ENCODE measurements at places on chromosomes 7 and 10.

GRCh38 chr10:48498940-48499510 lies 105.8 kb downstream of the ARHGAP22 start:
- DNase-seq, result no peak

- no peak for DNase-seq
These were observed 70.4 kb upstream of the VWDE start for GRCh38 chr7:12474035-12474434.

GRCh38 chr10:133185916-133186315 lies 25.9 kb downstream of the KNDC1 start:
- DNase-seq, result no peak

- DNase-seq, result no peak
These were observed 177.3 kb downstream of the DKK1 start for GRCh38 chr10:52491246-52491995.

- DNase-seq, result no peak
These were observed 3.1 kb upstream of the PKD1L1 start for GRCh38 chr7:47951374-47951773.

DNA sequence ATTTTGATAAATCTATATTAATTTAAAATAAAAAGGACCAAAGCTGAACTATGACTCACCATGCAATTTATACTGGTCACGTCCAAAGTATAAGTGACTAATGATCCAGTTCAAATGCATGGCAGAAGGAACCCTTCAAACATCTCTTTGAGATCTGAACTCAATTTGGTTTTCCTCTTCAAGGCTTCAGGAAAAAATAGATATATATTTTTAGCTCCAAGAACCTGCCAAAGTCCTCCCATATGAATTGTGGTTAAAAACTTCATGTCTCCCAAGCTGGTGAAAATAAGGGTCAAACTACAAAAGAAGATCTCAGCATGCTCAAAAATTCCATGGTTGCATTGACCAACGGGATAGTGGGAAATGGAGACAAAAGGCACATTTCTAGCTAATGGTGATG lies 34.6 kb upstream of the PDE1C start:
- no peak for DNase-seq

GRCh38 chr10:91935886-91936285 lies 12.3 kb downstream of the BTAF1 start:
- no peak for DNase-seq

- DNase-seq, result no peak
These were observed 74.0 kb downstream of the PIP4K2A start for GRCh38 chr10:22640359-22640758.

DNA sequence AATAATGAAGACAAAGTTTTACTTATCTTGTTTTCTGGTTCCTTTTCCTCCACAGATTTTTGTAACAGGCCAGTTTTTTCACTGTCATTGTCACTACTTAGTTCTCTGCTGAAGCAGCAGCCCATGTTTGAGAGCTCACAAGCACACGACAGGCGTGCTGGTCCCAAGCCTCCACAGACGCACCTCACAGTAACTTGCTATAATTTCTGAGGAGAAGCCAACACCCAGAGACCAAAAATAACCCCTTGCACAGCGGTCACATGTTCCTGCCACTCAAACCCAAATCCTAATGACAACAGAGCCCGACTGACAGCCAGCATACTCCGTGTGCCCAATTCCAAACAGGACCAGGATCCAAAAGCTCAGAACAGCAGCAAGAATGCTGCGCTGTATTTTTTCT lies 58.5 kb downstream of the LARP4B start:
- DNase-seq, result no peak

DNA sequence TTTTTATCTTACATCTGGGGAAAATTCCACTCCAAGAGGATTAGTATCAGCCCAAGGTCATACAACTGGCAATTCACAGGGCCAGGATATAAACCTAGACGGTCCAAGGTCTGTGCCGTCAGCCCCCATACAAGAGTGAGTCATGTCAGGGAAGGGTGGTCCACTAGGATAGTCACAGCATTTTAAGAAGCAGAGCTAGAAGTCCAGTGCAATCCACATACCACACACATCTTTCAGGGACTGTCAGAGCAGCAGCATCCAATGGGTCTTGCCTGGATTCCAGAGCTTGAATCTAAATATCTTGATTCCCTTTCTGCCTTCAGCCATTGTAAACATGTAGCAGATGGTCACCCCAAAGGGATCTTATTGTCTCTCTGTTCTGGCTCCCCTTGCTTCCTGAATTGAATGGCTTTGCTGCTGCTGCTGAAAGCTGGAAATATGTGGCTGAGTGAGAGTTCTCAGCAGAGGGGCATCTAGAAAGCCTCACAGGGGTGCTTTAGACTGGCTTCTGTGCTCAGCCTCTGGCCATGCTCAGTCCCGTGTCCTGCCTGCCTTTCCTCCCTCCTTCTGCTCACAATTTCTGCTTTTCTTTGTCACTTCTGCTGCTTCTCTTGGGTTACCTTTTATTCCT lies 9.9 kb upstream of the OR6V1 start:
- no peak for DNase-seq

- no peak for DNase-seq
These were observed 58.0 kb downstream of the CALML3 start for GRCh38 chr10:5582736-5583135.

DNA sequence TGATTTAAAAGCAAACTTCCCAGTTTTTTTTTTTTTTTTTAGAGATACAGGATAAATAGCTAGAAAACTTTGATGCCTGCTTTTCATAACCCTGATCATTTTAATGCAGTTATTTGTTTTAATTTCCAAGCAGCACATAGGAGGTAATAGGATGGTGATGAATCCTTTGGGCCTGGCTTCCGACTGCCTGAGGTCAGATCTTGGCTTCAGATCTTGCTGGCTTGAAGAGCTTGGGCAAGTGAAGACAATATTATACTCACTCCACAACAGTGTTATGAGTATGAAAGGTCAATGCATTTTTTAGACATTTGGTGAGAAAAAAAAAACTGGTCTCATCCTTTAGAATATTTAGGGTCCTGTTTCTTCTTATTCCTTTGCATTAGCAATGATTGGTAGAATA lies 124.8 kb upstream of the PRKCQ start:
- no peak for DNase-seq

DNA sequence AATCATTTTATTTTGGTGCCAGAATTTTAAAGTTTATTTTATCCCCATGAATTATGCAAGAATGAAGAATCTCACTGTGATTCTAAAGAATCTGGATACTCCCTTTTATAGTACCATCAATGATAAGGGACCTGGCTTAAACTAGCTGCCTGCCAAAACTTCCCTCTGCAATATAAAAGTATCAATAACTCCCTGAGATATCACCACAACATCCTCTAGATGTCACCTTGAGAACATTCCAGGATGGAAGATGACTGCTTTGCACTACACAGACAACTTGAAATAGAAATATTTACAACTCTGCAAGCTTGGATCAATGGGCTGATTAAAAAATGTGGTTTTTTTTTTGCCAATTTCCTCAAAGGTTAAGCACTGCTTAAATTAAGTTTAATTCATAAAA lies 142.1 kb downstream of the SLC25A13 start:
- DNase-seq, result no peak

DNA sequence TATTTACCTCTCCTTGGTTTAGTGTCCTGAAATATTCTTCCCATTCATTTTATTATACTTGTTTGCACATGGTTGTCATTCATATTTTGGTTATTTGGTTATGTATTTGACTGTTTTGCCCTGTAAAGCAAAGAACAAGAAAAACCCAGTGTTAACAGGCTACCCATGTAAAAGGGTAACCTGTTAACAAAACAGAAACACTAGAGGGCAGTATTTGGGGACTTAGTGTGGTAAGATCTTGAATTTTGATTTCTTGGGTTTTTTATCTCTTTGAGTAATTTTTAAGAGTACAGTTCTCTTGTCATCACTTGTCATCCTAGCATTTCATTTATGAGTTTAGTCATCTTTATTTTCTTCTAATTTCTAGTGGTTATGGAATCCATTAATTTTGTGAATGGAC lies 51.3 kb downstream of the POLL start:
- peak; percentile 66 for DNase-seq

DNA sequence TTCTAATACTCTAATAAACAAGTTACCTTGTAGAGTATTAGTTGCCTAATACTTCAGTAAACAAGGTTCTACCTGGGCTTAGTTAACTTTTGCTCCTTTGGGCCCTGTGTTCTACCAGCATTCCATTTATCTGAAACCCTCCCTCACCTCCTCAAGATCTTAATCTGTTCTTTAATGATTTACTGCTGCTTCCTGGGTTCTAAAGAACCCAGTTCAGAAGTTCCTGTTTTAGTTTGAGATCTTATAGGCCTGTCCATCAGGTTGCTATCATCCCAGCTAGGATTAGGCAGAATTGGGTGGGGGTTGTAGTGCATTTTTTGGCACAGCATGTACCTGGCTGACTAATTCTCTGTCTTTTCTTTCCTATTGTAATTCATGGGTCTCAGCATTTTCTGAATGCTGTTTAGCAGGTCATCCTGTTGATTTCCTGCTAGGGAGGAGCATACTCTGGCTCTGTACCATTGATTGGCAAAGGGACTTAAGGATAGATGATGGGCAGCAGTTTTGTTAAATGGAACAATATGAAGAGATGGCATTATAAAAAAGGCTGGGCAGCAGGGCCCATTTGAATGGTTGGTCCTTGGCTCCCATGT lies 53.7 kb upstream of the TMEM248 start:
- no peak for DNase-seq

DNA sequence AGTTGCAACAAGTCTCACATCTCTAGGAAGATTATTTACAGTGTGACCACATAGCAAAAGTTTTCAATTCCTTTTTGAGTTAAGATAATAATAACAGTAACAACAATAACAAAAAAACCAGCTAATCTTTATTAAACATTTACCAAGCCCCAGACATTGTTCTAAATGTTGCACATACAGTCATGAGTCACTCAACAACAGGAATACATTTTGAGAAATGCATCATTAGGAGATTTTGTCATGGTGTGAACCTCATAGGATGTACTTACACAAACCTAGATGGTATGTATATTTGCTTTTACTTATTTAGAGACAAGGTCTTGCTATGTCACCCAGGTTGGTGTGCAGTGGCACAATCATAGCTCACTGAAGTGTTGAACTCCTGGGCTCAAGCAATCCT lies 52.0 kb downstream of the SPAM1 start:
- DNase-seq, result no peak

Measured in suppressor macrophage (primary cell).